Transverse colon (tissue), 4 donors: ENCODE measurements at places on chromosomes 6 and 20.

DNA sequence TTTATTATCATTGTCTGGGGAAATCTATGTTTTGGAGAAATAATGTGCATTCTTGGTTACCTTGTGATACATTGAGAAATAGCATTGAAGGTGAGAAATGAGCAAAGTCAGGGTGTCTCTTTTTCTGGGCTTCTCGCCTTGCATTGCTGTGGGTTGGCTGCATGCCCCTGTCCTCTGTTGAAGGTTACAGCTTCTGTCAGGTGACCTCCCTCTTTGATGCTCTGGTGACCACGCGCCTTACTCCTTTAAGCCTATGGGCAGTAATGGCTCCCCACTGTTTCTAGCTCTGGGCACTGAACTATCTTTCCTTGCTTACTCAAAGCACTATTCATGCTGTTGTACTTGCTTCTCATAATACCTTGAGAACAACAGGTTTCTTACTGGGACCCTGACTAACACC is 14.6 kb downstream of the ADGRB3 start:
- no peak for DNase-seq

DNA sequence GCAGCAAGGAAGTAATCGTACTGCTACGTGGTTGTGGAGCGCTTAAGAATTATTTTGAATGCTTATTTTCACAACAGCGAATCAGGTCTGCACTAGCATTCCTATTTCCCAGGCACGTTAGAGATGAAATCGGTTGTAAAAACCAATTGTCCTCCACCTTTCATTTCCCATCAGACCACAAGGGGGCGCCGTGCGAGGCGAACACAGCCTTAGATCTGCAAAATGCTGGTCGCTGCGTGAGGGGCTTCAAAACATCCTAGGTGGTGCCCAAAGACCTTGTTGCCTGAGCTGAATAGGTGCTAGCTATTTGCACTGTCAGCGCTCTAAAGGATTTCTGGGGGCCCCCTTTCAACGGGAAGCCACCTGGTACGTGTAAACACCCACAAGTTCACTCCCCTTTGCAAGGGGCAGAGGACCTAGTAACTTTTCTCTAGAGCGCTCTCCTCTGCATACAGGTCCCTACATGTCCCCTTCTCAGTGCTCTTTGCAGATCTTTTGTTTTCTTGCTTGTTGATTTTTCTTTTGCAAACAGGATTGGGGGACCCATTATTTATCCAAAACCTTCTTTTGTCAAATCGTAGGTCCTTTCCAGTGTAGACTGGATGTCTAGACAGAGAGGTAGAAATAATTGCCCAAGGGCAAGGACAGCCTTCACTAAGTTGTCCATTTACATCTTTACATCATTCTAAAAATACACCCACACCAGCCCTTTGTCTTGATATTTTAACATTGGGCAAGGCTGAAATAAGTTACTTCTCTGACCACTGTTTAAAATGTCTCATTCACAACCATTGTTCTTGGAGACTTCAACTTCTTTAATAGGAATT is 59.8 kb downstream of the NEDD9 start:
- peak; percentile 75 for DNase-seq

GRCh38 chr6:149249370-149250357 is 67.8 kb upstream of the TAB2 start:
- DNase-seq, result no peak

- DNase-seq, result no peak
Observed at GRCh38 chr20:15857173-15857784, 716.0 kb downstream of the KIF16B start.

DNA sequence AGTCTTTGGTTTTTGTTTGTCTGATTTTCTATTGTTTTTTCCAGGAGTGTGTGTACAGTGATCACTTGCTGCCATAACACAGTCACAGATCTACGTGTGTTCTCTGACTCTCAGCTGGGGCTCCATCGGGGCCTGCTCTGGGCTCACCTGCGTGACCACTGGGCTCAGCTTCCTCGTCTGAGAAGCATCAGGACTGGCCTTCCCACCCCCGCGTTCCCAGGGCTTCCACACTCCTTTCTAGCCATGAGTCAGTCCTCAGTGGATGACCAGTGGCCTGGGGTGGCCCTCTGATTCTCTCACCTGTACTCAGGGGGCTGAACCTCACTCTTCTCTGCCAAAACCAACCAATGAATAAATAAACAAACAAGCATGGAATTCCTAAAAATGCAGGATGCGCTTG is 14.5 kb downstream of the THBS2 start:
- no peak for DNase-seq

GRCh38 chr6:11771473-11772048 is 7.0 kb downstream of the ADTRP start:
- DNase-seq, result no peak

DNA sequence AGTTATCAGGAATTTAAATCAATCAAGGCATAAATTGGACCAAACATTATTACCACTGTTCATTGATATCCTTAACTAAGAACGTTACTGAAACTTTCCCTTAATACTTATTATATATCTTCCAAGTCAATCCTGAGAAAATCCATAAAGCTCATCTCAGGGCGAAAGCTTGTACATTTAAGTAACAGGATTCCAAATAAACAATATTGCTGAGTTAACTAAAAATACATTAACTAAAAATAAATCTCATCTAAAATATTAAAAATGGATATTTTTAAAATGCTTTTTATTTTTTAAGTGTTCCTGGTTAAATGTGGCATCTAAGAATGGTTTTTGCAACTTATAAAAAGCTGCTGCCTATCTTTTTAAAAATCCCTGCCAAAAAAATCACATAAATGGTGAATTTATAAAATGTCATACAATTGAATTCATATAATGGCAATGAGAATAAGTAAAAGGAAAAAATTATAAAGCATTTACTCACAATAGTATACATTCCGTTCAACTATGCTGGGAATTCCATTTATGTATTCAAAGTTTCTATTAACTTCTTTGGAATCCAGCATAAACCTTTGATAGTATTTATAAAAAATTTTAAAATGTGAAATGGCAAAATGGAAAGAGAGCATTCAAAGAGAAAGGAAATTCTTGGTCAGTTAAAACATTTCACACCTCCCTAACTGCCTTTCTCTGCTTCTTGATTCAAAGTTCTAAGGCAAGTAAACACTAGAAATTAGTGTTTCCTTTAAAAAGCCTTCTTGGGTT is 20.8 kb upstream of the GMDS start:
- DNase-seq, result no peak

- DNase-seq, result no peak
Observed at GRCh38 chr6:37060195-37060559, 54.7 kb downstream of the FGD2 start.

DNA sequence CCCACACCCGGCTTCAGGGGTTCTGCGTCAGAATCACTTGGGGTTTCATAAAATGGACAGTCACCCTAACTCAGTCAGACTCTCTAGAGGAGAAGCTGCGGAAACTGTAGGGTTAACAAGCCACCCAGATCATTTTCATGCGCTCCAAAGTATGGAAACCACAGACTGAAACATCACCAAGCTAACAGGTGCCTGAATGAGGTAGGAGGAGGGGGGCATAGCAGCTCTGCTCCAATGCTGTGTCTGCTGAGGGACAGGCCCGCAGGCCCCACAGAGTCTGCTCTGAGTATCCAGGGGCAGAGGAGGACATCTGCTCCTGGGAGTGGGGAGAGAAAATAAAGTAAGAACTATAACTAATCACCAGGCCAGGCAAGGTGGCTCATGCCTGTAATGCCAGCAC is 97.1 kb upstream of the AKAP12 start:
- DNase-seq, result no peak

GRCh38 chr6:101079696-101080270 is 198.7 kb upstream of the ASCC3 start:
- DNase-seq, result no peak

DNA sequence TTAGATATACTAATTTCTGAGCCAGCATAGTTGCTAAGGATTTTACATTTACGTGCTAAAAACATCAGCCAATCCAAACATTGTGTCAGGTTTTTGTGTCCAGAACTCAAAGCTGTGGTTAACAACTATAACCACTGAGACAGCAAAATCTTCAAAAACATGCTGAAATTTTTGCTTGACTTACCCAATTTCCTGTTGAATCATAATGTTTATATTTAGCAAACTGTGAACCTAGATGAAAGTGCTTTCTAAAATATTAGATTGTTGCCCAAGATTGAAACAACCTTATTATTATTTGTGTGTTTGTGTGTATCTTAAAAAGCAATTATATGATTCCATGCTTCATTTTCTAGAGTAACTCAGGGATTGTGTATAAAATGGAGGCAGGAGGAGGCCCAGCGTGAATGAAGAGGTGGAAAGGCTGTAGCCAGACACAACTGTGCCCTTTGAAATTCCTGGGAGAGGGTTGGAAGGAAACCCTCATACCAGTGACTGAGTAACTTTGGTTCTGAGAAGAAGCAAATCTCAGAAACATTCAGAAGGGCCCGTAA is 48.0 kb downstream of the ARMC2 start:
- no peak for DNase-seq

DNA sequence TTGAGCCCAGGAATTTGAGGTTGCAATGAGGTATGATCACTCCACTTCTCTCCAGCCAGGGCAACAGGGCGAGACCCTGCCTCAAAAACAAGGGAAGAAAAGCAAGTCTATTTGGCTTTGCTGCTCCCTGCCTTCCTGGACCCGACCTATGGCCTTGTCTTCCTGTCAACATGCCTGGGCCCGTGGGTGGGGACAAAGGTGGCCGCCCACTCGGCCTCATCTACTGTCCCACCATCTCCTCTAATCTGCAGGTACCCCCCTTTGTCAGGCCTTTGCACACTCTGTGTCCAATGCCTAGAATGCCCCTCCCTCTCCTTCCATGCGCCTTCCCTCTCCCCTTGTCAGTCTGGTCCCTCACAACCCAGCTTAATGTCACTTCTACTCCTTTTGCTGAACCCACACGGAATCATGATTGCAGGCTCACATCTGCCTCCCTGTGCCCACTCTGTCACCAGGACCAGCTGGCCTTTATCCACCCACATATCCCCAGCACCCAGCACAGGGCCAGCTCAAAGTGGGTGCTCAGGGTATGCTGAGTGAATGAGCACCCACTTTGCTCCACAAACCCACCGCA is 40.3 kb downstream of the MDFI start:
- no peak for DNase-seq

GRCh38 chr6:131761060-131761761 is 46.6 kb upstream of the ENPP1 start:
- no peak for DNase-seq

DNA sequence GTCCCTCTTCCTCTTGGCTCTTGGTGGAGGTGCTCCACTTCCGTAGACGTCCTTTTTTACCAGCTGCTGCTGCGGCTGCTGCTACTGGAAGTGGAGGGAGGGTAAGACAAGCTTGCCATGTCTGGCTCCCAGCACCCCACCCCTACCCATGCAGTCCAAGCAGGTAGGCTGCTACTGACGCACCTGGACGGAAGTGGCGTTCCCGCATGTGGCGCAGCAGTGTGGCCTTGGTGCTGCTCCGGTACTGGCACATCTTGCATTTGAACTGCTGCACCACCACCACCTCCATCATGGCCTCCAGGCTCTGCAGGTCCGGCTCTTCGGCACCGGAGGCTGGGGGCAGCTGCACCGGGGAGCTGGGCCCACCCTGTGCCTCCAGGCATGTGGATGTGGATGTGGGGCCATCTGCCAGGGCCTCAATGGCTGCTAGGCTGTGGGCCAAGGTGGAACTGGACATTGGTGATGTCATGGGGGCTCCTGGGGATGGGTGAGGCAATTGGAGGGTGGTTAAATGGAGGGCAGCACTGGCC is 4.4 kb downstream of the ZNF335 start:
- DNase-seq, result no peak

DNA sequence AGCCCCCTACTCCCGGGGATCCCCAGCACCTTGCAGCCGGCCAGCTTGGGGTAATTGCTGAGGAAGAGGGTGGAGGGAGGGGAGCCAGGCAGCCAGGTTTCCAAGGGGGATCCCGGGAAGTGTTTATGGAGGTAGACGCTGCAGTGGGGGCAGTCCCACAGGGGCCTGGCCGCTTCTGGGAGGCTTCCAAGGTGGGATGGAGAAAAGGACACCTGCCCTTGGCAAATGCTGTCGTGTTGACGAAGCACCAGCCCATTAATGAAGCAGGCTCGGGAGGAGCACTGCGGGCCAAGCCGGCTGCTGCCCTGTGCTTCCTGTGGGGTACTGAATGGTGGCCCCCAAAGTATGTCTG is 82.4 kb downstream of the TMEM242 start:
- no peak for DNase-seq

DNA sequence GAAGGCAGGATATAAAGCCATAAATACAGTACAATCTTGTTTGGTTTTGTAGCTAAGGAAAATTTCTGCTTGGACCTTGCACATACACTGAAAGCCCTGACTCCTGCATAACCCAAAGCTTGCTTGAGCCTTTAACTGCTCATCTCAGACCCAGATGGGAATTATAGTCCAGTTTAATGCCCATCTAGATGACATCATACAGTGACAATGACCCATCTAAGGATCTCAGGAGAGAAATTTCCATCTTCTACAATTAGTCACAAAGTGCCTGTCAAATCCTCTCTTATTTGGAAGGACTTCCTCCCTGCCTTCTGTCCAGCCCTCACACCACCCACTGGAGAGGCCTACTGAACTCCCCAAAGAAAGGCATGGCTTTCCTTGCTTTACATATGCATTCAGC is 69.3 kb downstream of the BTBD3 start:
- no peak for DNase-seq

DNA sequence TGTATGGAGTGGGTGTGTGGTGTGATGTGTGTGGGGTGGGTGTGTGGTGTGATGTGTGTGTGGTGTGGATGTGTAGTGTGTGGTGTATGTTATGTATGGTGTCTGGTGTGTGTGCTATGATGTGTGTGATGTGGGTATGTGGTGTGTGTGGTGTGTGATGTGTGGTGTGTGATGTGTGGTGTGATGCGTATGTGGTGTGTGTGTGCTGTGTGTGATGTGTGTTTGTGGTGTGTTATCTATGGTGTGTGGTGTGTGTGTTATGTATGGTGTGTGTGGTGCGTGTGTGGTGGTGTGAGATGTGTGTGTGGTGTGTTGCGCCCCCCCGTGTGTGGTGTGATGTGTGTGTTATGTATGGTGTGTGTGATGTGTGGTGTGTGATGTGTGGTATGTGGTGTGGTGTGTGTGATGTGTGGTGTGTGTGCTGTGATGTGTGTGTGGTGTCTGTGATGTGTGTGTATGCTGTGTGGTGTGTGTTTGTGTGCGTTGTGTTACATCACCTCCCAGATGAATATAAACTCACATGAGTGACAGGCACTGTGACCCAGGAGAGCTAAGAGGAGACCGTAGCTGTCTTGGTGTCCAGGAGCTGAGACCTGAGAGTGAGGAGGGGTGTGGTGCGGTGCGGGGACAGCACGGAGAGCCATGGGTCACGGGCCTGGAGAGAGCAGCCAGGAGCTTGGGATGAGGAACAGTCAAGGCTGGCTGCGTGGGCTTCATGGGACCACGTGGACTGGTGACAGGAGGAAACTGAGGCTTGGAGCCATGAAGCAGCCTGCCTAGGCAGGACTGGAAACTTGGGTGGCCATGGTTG is 8.8 kb downstream of the DLGAP4 start:
- no peak for DNase-seq

DNA sequence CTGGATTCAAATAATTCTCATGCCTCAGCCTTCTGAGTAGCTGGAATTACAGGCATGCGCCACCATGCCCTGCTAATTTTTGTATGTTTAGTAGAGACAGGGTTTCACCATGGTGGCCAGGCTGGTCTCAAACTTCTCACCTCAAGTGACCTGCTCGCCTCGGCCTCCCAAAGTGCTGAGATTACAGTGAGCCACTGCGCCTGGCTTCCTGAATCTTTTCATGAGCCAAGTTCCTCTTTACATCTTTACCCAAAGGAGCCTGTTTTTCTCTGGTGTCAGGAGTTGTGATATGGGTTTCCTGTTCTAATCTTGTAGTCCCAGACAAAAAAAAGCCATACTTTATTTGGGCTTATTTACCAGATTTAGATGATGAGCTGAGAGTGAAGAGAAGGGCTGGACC is 34.4 kb downstream of the PCNA start:
- peak; percentile 21 for DNase-seq

GRCh38 chr6:113732384-113732966 is 124.7 kb upstream of the MARCKS start:
- DNase-seq, result no peak
